Stimulated activated CD4-positive, alpha-beta T cell treated with anti-CD3 and anti-CD28 coated beads, Interleukin-4, amount 100 ng/mL, for 4 hours (primary cell): ENCODE measurements at places on chromosomes 7 and 10.

GRCh38 chr10:100656454-100656853 is 88.9 kb upstream of the PAX2 start:
- no peak for DNase-seq

GRCh38 chr7:36182854-36183604 is 30.0 kb downstream of the EEPD1 start:
- no peak for DNase-seq

- DNase-seq: no peak
Measured at GRCh38 chr10:113661332-113661731, 2.5 kb downstream of the NRAP start.

- DNase-seq: no peak
Measured at GRCh38 chr7:99666013-99666395, 13.8 kb downstream of the CYP3A5 start.

DNA sequence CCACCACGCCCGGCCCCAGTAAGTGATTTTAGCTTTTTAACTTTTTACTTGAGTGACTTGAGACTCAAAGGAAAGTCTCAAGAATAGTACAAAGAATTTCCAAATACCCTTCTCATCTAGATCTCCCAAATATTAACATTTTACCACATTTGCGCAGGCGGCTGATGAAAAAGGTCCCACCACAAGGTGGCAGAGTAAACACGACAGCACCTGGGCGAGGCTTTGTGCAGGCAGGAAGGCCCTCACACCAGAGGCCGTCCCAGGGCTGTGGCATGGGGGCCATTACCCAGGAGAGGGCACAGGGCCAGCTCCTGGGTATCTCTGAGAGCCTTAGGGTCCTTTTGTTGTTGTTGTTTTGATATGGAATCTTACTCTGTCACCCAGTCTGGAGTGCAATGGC is 50.0 kb upstream of the WIPI2 start:
- no peak for DNase-seq

GRCh38 chr10:69172241-69172982 is 7.6 kb upstream of the SUPV3L1 start:
- no peak for DNase-seq
